ENCODE measurements at places on chromosomes 6 and 20.
A peak's percentile ranks its signal among the peaks of the same experiment; 100 is the strongest.

DNA sequence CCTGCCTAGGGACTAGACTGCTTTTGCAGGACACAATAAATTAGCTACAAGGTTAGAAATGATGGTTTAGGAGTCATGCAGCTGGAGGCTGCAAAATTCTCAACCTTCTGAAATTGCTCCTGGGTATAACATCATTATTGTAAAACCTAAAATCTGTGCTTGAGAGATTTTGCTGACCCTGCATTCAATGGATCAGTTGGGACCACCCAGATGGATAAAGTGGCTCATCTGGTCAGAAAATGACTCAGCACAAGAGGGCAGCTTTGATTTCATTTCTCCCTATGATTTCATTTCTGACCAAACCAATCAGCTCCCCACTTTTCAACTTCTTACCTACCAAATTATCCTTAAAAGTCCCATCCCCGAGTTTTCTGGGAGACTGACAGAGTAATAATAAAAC lies 367.3 kb upstream of the AGPAT4 start:
- no peak overlapping the region for H3K4me3 ChIP-seq
- no peaks in the 10 kb centered on the region for H3K4me1 ChIP-seq
- H3K27ac ChIP-seq = no peak overlapping the region
- H3K36me3 ChIP-seq = no peaks in the 10 kb centered on the region
- DNase-seq = no peak

GRCh38 chr6:142844065-142844755 lies 100.8 kb downstream of the HIVEP2 start:
- H3K4me1 ChIP-seq = peaks cover 78% of the 10 kb centered on the region
- H3K4me3 ChIP-seq = no peak overlapping the region
- DNase-seq = peak; percentile 26
- peak overlapping the region; percentile 94 for H3K27ac ChIP-seq
- H3K36me3 ChIP-seq = no peaks in the 10 kb centered on the region

DNA sequence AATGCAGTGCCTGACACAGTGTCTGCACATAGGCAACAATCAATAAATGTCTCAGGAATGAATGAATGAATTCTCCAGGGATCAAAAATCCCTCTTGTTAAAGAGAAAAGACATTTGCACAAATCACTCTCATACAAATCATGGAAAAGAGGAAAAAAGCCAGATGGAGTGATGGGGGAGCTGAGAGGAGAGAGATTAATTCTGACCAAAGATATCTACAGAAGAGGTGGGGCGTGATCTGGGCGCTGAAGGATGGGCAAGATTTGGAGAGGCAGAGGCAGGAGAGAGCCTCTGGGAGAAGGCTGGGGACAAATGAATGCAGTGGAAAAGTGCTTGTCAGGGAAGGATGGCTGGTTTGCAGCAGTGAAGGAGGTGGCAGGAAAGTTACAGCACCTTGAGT lies 142.9 kb upstream of the BACH2 start:
- no peak for DNase-seq
- H3K4me3 ChIP-seq = no peak overlapping the region
- H3K27ac ChIP-seq = no peak overlapping the region
- no peaks in the 10 kb centered on the region for H3K36me3 ChIP-seq
- H3K4me1 ChIP-seq = no peaks in the 10 kb centered on the region

DNA sequence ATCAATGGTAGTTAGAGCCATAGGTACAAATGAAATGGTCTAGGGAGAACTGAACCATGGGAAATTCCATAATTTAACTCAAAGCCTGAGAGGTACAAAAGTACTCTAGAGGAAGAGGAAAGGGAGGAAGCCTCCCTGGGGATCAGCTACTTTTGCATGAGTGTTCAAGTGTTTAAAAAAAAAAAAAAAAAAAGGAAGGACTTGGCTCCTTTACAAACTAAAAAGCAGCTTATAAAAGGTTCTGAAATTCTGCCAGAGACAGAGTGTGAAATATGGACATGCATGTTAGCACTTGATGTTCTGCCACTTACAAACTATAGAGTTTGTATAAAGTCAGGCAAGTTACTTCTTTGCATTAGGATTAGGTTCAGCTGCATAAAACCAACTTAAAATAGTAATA lies 290.0 kb downstream of the TBC1D7 start:
- H3K36me3 ChIP-seq = no peaks in the 10 kb centered on the region
- no peak overlapping the region for H3K4me3 ChIP-seq
- no peak overlapping the region for H3K27ac ChIP-seq
- no peaks in the 10 kb centered on the region for H3K4me1 ChIP-seq
- H3K27me3 ChIP-seq = no peaks in the 10 kb centered on the region

DNA sequence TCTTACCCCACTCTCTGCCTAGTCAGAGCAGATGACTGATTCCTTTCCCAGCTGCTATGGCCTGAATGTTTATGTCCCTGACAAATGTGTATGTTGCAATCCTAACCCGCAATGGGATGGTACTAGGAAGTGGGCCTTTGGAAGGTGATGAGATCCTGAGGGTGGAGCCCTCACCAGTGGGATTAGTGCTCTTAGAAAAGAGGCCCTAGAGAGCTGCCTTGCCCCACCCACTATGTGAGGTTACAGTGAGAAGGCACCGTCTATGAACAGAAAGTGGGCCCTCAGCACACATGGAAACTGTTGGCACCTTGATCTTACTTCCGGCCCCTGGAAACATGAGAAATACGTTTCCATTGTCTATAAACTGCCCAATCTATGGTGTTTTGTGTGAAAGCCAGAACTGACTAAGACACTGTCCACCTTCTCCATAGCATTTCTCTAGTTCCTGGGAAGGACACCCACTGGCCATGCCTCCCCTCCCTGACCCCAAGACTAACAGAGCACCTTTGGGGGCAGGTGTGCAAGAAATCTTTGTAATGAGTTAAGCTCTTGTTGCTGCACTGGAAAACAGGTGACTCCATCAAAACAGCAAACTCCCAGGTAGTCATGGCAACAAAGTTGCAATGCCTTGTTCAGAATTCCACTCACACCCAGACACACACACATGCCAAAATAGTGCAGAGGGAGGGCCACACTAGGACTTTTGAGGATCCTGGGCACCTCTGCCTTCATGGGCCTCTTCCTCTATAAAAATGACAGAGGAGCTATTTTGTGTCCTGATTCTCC lies 16.2 kb downstream of the GABRR2 start:
- H3K27me3 ChIP-seq = peaks cover 51% of the 10 kb centered on the region
- DNase-seq = no peak
- no peak overlapping the region for H3K27ac ChIP-seq
- H3K4me3 ChIP-seq = no peak overlapping the region

DNA sequence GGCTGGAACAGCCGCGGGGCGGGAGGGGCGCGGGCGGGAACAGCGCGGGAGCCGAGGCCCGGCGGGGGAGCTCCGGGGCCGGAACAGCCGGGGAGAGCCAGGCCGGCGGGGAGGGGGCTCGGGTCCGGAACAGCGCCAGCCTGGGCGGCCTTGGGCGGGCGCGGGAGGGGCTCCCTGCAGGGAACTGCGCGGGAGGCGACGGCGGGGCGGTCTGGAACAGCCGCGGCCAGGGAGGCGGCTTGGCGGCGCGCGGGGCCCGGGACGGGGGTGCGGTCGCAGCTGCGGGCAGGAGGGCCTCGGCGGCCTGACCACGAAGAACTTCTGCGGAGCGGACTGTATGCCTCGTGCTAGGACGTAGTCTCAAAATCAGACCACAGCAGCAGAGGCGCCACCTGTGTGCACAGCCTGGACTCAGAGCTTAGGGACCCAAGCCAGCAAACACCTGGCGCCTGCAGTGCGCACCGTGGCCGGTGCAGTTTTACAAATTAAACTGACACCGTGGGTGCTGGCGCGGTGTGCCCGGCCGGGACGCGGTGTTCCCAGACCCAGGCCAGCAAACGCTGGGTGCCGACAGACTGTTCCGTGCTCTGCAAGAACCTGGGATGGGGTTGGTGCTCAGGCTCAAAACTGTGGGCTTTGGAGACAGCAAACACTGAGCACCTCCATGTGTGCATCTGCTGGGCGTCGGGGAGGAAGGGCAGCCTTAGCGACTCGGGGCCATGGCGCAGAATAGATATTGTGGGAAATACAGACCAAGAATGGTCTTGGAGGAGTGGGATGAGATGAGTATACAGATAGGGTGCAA lies 572 bp downstream of the ZNF341 start:
- no peaks in the 10 kb centered on the region for H3K27me3 ChIP-seq
- peaks cover 28% of the 10 kb centered on the region for H3K4me1 ChIP-seq
- H3K36me3 ChIP-seq = no peaks in the 10 kb centered on the region

GRCh38 chr20:44136579-44137265 lies 50.3 kb downstream of the JPH2 start:
- peaks cover 34% of the 10 kb centered on the region for H3K27me3 ChIP-seq
- DNase-seq = no peak
- no peaks in the 10 kb centered on the region for H3K4me1 ChIP-seq
- H3K36me3 ChIP-seq = no peaks in the 10 kb centered on the region
- H3K4me3 ChIP-seq = no peak overlapping the region
- no peak overlapping the region for H3K27ac ChIP-seq

DNA sequence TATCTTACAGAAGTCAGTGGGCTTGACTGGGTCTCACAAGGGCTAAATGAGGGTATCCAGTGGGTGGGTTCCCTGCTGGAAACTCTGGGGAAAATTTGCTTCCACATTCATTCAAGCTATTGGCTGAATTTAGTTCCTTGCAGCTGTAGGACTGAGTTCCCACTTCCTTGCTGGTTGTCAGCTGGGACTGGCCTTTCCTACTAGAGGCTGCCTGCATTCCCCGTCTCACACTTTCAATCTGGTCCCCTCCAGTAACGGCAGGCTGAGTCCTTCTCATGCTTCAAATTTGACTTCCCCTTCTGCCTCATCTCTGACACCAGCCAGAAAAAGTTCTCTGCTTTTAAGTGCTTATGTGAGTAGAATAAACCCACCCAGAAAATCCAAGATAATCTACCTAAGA lies 4.4 kb downstream of the CSNK2A1 start:
- H3K36me3 ChIP-seq = peaks cover 4% of the 10 kb centered on the region
- H3K4me1 ChIP-seq = peaks cover 39% of the 10 kb centered on the region
- no peak overlapping the region for H3K4me3 ChIP-seq

DNA sequence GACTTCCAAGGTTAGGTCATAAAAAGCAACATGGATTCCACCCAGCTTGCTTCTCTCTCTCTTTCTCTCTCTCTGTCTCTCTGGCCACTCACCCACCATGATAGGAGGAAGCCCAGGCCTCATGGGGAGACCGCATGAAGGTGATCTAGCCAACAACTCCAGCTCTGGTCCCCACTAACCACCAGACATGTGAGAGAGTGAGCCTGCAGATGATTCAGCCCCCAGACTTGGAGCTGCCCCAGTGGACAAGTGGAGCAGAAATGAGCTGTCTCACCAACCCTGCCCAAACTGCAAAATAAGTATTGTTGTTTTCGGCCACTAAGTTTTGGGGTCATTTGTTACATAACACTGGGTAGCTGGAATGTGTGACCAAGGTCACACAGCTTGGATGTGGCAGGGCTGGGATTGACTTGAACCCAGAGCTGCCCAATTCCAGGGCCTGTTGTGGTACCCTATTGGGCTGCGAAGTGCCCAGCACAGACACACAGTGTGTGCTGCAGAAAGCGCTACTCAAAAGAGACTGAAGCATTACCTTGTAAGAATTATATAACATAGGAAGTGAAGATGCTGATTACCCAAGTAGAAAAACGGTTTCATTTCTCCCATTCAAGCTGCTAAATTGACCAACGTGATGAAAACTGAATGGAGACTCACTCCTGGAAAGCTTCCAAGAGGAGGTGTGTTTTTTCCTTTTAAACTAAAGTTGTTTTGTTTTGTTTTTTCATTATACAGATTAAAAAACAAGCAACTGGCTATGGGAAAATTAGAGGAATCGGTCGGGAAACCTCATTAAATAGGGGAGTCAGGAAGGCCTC lies 9.1 kb upstream of the TLDC2 start:
- no peak overlapping the region for H3K27ac ChIP-seq
- DNase-seq = peak; percentile 95
- H3K36me3 ChIP-seq = no peaks in the 10 kb centered on the region
- H3K4me3 ChIP-seq = no peak overlapping the region

- H3K27me3 ChIP-seq = no peaks in the 10 kb centered on the region
- H3K27ac ChIP-seq = no peak overlapping the region
- H3K36me3 ChIP-seq = no peaks in the 10 kb centered on the region
Observed at GRCh38 chr6:35008858-35009257, 119.8 kb downstream of the ANKS1A start.

DNA sequence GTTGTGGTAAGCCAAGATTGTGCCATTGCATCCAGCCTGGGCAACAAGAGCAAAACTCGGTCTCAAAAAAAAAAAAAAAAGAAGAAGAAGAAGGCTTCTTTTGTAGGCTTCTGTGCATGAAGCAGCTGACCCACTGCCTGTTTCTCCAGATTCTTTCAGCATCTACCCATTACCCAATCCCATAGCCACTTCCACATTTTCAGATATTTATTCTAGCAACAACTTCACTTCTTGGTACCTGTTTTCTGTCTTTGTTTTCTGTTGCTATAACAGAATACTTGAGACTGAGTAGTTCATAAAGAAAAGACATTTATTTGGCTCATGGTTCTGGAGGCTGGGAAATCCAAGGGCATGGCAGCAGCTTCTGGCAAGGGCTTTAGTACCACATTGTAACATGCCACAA lies 95.3 kb upstream of the SGK1 start:
- H3K27me3 ChIP-seq = no peaks in the 10 kb centered on the region
- peaks cover 6% of the 10 kb centered on the region for H3K4me1 ChIP-seq
- H3K27ac ChIP-seq = no peak overlapping the region
- H3K36me3 ChIP-seq = no peaks in the 10 kb centered on the region
- no peak overlapping the region for H3K4me3 ChIP-seq

DNA sequence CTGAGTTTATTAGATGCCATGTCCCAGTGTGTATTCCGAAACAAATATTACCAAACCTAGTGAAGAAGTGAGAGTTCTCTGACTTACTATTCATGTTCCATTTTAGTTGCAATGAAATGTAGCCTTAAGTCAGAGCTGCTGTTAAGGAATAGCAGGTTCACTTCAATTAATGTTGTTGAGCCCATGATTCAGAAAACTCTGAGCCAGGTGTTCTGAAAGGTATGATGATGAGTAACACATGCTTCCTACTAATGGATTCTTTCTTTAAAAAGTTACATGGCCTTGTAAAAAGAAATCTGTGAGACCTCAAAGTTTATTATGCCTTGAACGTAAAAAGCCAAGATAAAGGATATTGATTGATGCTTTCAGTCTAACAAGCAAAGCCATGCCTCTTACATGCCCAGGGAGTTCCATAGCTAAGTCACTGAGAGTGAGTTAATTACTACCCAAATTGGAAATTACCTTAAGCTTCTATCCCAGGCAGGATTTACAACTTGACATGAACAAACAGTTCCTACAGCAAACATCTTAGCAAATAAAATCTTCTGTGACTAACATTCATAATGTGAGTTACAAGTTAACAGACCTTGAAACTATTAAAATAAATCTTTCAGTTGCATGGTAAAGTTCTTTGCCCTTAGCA lies 122.9 kb downstream of the AKAP7 start:
- no peak overlapping the region for H3K4me3 ChIP-seq
- DNase-seq = no peak
- H3K27me3 ChIP-seq = no peaks in the 10 kb centered on the region
- no peaks in the 10 kb centered on the region for H3K4me1 ChIP-seq

All from osteoblast (primary cell).